ENCODE measurements at places on chromosomes 7 and 10.

- DNase-seq = no peak
These were observed 81.5 kb downstream of the DNAH11 start for GRCh38 chr7:21624320-21624719.

- DNase-seq = no peak
These were observed 162.4 kb downstream of the ARID5B start for GRCh38 chr10:62063795-62064472.

GRCh38 chr10:11682267-11682683 is 59.9 kb upstream of the ECHDC3 start:
- DNase-seq = no peak

DNA sequence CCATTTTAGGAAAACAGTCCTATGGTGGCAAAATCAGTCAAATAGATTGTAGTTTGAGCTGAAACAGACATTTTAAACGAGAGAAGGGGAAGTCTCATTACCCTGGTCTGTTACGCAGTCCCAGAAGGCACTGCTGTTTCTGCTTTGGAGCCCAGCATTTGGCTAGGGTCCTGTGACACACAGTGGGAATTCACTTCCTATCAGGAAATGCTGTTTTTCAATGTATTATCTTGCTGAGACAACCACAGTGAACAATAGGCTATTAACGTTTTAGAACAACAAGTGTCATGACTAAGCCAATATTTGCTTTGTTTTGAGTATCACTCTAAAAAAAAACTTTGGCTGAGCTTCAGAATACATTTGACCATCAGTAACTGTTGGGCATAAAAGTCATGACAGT is 74.1 kb downstream of the ADD3 start:
- DNase-seq = no peak

DNA sequence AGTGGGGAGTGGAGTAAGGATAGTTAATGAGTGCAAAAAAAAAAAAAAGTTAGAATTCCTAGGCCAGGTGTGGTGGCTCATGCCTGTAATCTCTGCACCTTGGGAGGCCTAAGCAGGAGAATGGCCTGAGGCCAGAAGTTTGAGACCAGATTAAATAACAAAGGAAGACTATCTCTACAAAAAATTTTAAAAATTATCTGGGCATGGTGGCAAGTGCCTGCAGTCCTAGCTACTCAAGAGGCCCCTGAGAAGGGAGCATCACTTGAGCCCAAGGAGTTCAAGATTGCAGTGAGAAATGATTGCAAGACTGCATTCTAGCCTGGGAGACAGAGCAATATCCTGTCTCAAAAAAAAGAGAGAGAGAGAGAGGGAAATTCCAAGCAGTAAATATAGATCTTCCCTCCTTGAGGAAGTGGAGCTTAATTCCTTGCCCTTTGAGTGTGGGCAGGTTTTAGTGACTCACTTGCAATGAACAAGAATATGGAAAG is 19.5 kb upstream of the CSTF2T start:
- DNase-seq = no peak

DNA sequence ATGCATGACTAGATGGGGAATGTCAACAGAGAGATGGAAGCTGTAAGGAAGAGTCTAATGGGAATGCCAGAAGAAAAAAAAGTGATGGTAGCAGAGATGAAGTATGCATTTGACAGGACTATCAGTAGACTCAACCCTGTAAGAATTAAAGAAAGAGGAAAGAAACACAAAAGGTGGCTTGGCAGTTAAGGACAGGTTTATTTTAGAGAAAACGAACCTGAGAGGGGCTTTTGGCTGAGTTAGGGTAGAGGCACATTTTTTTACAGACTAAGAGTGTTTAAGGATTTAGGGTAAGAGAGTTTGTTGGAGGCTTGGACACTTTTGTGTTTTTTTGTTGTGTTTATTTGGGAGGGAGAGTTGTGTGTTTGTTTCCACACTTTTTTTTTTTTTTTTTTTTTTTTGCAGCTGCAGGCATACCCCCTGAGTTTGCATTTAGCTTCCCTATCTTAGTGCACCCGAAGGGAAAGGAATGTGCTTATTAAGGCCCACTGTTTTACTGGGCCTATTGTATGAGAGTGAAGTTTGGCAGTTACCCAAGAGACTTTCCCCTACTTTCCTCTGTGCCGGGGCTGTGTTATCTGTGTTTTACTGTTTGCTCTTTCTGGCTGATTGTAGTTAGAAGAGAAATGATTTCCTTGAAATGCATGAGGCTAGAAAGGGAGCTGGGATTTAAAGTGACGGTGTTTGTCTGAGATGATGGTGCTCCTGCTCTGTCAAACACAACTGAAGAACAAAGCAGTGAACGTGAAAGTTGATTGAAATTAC is 32.0 kb downstream of the NPVF start:
- DNase-seq = no peak

- DNase-seq = peak; percentile 36
These were observed 23.5 kb upstream of the ORC5 start for GRCh38 chr7:104231054-104232046.

DNA sequence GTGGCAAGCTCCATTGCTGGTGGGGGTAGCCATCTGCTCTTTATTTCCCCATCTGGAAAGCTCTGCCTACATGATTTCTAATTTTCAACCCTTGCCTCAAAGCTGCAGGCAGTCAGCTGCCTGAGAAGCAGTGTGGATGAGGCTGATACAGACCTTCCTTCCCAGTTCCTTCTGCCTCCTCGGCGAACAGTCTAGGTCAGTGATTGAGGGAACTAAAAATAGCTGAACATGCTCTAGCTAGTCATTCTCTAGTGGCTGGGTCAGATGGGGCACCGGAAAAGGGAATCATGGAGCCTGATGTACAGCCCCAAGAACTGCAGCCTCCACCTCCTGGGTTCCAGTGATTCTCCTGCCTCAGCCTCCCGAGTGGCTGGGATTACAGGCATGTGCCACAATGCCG is 48.7 kb downstream of the NAMPT start:
- no peak for DNase-seq

- DNase-seq = no peak
These were observed 47.7 kb upstream of the ZNF92 start for GRCh38 chr7:65325793-65326432.

DNA sequence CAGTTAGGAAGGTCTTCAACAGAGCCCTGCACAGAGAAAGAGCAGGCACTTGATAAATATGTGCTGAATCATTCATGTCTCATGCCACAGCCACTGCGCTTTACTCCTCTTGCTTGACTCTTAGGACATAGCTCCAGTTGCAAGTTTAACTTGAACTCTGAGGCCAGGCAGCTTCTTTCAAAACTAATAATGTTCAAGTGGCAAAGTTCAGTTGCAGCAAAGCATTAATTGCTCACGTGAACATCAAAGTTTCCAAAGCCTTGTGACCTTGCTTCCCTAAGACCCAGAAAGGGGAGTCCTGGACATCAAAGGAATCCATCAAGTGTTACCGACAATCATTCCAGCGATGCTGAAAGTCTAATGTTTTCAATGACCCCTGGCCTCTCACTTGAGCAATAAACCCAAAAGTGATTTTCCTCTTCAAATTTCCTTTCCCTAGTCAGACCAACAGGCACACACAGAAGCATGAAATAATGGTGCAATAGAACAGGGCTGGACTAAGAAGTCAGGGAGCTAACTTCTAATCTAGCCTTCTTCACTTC is 21.8 kb upstream of the TECTB start:
- no peak for DNase-seq

GRCh38 chr7:104196161-104196560 is 11.7 kb downstream of the ORC5 start:
- DNase-seq = peak; percentile 39

DNA sequence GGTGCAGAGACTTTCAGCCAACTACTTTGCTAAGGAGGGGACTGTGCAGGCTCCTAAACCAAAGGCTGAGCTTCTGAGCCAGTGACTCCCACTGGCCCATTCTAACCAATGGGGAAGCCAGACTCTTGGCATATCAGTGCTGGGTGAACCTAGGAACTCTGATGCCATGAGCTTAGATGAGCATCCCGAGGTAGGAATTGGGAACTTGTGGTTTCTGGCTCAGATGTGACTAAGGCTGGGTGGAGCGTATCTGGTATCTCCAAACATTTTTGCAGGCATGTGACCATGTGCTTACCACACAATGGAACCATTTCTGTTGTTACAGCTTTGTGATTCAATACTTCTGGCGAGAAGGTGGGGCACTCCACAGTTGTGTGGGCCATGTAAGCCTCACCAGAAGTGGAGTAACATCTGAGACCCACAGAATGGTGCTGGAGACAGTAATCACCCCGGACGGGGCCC is 2.5 kb upstream of the AVPI1 start:
- DNase-seq = no peak

- DNase-seq = no peak
These were observed 197.7 kb downstream of the SEMA3A start for GRCh38 chr7:83996879-83997278.

DNA sequence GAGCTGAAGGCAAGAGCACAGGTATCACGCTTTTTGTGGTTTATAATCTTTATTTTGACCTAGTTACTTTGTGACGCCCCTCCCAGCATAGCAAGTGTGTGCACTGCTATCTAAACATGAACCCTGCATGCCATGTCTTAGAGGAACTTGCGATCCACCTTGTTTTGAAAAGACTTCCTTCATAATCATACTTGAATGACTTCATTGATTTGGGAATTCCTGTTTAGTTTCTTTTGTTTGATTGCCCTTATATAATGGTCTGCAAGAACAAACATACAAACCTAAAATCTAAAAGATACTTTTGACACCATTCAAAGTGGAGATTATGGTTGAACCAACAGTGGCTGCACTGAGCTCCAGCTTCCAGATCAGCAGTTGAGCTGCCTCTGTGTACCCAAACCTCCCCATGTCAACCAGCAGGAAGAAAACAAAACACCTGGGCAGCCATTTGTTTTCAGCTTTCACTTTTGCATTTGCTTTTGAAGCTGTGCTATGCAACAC is 132.6 kb downstream of the CELF2 start:
- no peak for DNase-seq

DNA sequence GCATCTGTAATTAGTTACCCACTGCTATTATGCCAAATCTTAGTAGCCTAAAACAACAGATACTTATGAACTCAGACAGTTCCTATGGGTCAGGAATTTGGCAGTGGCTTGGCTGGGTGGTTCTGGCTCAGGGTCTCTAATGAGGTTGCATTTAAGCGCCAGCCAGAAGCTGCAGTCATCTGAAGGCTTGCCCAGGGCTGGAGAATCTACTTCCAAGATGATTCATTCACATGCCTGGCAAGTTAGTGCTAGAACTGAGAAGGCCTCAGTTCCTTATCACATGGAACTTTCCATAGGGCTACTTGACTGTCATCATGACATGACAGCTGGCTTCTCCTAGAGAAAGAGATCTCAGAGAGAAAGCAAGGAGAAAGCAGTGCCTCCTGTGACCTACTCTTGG is 121.3 kb downstream of the AVL9 start:
- no peak for DNase-seq

DNA sequence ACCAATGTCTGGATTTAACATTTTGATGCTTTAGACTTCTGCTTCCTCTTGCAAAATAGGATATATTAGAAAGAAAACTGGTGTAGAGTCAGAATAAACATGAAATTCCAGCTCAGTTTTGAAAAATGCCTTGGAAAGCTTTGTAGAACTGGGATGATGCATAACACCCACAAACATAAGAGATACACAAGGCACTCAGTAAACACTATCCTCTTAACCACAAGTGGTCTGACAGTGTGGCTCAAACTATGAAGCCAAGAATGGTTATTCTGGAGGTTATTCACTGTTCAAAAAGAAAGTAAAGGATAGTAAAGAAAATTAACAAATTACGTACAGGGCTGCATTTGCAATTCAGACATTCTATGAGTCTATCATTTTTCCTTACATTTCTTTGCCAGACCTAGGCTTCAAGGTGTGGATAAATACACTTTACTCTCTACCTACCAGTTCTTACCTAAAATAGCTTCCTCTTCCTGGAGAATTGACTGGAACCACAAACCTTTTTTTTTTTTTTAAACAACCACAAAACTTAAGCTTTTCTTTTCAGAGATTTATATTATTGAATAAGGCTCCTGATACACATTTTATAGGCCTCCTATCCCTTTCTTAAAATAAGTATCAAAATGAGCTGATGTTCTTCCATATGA is 9.0 kb upstream of the RSBN1L start:
- no peak for DNase-seq

- DNase-seq = no peak
These were observed 18.4 kb downstream of the TSPAN14 start for GRCh38 chr10:80472234-80473095.

GRCh38 chr10:12097791-12098190 is 29.0 kb downstream of the DHTKD1 start:
- DNase-seq = no peak

GRCh38 chr10:73168465-73168803 is 515 bp downstream of the FAM149B1 start:
- DNase-seq = no peak

GRCh38 chr7:41238851-41239331 is 464.0 kb downstream of the INHBA start:
- no peak for DNase-seq

- DNase-seq = no peak
These were observed 15.6 kb upstream of the FXYD4 start for GRCh38 chr10:43355749-43356371.

DNA sequence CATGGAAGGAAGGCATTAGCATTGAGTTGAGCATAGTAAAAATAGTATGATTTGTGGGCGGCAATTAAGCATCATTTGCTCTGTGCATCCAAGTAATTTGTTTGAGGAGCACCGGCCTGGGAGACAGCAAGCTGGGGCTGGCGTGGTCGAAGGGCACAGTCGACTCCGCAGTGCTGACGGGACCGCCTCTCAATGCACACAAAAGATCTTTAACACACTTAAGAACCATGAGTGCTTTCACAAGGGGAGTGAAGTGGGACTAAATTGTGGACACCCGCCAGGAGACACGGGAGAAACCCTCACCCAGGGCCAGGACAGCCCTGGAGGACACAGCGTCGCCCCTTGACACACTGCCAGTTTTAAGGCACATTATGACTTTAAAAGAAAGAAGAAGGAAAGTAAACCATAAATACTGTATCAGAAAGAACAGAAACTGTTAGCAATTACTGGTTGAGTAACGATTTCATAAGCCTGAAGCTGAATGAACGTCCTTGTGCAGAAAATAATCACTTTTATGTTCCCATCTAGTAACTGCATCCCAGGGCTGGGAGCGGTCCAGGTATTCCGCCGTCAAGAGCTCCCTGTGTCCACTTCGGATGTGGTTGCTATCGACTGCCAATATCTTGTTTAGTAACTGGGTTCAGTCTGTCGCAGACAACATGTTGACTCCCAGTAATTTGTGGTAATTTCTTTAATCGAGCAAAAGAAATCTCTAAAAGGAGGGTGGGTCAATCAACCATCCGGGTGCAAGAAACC is 102.1 kb downstream of the EBF3 start:
- DNase-seq = no peak

All from Jurkat, Clone E6-1 (cell line).